ENCODE measurements at places on chromosomes 2 and 18.

GRCh38 chr18:9710037-9710436 is 1.9 kb downstream of the RAB31 start:
- DNase-seq: no peak

DNA sequence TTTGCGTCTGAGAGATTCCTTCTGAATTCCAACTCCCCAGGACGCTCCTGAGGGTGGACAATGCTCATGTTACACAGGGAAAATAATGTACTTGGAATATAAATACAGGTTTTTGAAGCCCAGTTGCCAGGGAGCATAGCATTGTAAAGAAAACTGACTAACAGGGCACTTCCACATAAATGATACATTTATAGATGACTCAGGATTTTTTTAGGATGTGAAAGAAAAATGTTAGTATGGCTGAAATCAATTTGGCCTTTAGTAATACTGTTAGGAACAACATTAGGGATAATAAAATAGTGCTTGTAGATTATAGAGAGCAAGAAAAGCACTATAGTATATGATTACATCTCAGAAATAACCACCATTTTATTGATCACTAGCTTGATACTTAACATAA is 23.6 kb downstream of the ZNF397 start:
- no peak for DNase-seq

DNA sequence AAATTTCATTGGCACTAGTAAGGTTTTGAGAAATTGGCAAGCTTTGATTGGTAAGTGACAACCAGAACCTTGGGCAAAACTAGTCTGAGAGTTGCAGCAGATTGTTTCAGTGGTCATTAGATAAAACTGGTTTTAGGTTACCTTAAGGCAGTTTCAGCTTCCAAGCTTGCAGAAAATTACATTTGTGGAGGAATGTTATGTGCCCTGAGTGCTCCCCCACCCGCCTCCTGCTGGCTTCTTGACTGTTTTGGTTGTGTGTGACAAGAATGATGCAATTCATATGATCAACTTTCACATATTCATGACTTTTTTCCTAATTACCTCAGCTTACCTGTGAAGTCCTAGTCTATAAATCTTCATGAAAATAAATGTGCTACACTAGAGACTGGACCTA is 599.5 kb upstream of the ZNF804A start:
- no peak for DNase-seq

DNA sequence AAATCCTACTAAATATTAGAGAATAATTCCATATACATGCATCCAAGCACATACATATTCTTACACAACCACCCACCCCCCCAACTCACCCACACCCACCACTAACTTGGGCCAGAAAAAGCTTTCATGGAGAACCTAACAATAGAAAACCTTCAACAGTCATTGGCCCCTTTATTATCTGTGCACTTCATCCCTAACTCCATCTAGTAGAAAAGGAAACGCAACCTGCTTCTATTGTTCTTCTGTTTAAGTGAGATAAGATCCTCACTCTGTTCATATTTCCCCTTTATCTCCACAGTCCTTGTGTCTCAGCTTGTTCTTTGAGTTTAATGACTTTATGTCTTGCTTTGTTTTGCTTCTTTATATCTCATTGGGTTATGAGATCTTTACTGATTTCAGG is 1740.2 kb upstream of the CELF4 start:
- no peak for DNase-seq

- DNase-seq: no peak
These were observed 93.8 kb downstream of the CMPK2 start for GRCh38 chr2:6771634-6772611.

DNA sequence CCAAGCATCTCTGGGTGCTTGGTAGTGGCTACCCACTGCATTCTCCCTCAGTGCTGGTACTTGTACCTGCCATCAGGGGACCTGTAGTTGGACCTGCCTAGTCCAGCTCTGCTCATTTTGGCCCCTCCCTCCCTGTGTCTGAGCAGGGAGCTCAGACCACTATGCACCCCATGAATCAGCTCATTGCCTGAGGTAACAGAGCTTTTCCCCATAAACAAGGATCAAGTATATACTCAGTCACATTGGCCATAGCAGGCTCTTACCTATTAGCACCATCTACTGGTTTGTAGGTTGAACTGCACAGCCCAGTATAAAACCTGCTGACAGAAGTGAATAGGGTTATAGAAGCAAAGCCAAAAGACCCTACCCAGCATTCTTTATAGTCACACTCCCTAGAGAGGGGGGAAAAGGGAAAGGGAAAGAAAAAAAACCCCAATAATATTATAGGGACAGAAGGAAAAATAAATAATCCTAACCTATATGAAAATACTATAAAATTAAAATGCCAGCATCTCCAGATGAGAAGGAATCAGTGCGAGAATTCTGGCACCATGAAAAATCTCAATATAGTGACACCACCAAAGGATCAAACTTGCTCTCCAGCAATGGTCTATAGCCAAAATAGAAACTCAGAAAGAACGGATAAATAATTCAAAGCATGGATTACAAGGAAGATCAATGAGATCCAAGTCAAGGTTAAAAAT is 6.9 kb upstream of the FLACC1 start:
- no peak for DNase-seq

DNA sequence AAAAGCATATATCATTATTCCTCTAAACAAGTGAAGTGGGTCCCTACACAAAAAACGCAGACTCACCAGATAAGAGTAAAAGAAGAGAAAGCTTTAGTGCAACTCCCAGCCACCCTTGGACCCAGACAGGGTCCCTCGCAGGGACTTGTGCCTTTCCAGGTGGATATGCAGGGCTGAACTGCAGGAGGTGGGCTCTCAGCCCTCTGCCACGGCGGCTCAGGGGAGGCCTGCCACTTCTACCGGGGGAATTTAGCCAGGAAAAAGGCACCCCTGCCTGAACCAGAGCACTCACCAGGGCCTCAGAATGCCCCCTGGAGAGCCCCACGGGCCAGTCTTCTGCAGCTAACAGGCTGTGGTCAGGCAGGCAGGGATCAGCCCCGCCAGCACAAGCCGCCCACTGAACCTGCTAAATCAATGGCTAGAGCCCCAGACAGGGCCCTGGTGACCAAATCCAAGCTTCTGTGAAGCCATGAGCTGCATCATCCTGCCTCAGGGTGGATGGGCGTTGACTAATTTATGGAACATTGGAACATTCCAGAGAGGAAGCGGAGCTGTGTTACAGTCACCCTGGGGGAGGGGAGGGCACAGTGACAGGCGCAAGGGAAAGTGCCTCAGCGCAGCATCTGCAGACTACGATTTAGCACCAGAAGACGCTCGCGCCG is 209.3 kb downstream of the EIPR1 start:
- no peak for DNase-seq

DNA sequence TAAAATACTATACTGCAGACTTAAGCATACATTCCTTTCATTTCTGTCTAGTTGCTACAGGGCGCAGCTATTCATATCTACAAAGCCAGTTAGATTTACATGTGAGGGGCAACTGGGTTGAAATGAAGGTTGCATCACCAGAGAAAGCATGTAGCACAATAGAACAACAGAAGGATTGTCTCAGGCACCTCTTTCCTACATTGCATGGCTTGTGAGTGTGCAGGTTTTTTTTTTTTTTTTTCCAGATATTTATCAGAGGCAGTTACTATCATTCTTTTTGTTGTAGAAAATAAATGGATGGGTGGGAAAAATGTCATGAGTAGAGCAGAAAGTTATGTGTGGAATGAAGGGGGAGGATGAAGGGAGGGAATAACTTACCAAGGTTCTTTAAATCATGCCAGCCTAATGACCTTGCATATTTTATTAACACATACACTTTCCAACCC is 86.8 kb downstream of the ERBB4 start:
- DNase-seq: no peak

DNA sequence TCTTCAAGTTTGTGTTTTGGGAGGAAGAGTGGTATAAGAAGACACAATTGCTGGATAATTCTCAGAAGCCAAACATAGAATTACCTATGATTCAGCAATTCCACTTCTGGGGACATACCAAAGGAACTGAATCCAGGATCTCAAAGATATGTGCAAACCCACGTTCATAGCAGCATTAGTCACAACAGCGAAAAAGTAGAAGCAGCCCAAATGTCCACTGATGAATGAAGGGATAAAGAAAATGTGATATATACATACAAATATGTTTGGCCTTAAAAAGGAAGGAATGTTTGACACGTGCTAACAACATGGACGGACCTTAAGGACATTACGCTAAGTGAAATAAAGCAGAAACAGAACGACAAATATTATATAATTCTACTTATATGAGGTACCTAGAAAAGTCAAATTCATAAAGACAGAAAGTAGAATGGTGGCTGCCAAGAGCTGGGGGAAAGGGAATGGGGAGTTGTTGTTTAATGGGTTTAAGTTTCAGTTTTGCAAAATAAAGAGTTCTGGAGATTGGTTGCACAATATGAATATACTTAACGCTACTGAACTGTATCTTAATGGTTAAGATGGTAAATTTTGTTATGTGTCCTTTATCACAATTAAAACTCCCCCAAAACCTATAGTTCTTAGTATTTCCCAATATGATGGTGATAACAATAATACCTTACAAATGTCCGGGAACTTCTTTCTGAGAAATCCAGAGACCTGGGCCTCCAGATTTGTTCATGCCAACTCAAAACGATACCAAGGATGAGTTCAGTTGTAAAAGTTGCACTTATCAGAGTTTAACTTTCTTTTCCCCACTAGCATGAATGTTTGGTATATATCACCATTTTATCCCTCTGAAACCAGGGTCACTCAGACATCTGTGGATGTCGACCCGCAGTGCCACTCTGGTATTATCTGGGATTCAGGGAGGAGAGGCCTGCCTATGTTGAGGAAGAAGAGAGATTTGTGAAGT is 33.7 kb upstream of the WIPF1 start:
- no peak for DNase-seq

DNA sequence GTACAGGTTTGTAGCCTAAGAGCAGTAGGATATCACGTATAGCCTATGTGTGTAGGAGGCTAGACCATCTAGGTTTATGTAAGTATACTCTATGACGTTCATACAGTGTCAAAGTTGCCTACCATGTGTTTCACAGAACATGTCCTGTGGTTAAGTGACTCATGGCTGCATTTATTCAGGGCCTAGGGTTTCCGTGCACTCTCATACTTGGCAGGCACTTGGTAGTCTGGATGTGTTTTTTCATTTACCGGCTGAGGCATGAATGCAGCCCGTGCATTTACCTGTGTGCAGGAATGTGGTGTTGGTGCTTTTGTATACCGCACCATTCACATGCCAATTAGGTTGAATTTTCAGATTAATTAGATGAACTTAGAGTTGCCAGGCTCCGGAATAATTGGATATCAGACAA is 43.4 kb downstream of the MYL12B start:
- DNase-seq: no peak

- DNase-seq: no peak
These were observed 537.9 kb upstream of the LRATD1 start for GRCh38 chr2:14094592-14094991.

DNA sequence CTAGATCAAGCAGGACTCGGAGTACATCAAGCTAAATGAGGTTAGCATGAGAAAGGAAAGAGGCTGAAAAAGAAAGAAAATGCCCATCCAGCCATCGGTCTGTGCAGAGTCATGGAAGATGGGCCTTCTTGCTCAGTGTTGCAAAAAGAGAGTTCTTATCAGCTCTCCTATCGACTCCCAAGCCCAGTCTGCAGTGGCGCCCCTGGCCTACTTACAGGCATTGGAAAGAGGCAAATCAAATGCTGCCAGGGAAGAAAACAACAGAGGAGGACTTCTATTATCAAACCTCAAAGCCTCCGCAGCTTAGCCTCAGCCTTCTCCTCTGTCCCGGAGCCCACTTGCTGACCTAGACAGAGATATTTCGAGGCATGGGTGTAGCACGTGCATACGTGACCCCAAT is 66.0 kb downstream of the CDH2 start:
- DNase-seq: no peak

GRCh38 chr2:26993768-26994167 is 23.3 kb downstream of the MAPRE3 start:
- DNase-seq: no peak

DNA sequence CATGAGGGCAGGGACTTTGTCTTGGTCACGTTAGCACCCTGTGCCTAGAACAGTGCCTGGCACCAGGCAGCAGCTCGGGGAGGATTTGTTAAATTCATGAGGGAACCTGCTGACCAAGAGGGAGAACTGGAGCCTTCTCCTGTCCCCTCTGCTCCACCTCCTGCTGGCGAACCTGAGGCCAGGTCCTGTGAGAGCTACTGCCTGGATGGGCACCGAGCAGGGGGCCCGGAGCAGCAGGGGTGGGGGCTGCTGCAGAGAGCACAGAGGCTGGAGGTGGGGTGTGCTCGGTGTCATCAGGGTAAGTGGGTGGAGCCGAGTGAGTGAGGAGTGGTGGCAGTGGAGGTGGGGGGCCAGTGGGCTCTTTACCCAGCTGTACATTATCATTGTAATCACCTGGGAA is 52.1 kb upstream of the FAHD2A start:
- DNase-seq: no peak

DNA sequence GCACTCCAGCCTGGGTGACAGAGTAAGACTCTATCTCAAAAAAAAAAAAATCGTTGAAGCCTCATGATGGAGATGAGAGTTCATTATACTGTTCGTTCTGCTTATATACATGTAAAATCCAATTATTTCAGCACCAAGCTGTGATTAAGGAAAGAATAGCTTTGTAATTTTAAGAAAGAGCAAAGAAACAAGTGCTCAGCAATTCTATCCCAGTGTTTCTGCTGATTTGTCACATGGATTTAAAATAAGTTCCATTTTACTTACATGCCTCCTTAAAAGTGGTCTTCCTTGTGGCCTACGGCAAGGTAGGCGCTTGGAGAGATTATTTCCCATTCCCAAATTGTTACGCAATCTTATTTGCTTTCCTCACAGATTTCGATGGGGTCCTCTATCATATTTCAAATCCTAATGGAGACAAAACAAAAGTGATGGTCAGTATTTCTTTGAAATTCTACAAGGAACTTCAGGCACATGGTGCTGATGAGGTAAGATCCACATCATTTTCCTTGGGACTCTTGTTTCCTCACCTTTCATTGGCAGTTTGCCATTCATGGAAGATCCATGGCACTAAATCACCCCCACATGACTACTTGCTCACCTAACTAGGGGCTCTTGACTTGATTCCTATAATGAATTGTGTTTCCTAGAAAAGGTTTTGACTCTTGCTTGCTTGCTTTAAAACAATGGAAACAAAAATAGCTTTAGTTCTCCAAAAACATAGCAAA is 11.5 kb downstream of the ARPC2 start:
- no peak for DNase-seq

Measured in GM18507 (cell line).